ENCODE measurements at places on chromosomes 7 and 10.

- no peak for DNase-seq
These were observed 537.4 kb upstream of the PFKP start for GRCh38 chr10:2529945-2530344.

DNA sequence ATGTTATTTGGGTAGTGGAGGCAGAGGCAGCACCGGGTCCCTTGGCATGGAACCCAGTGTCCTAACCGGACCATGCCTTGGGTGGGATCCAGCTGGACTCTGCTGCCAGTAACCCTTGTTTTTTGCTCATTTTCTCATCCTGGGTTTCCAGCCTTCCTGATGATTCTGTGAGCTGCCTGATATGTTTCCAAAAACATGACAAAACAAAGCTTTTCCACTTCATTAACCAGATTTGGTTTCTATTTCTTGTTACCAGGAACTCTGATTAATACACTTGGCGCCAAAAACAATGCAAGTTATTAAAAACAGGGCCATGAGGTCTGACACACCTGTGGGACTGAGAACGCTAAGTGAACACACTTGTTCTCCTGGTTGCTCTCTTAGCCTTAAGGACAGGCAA is 32.8 kb upstream of the DLG5 start:
- DNase-seq, result no peak

DNA sequence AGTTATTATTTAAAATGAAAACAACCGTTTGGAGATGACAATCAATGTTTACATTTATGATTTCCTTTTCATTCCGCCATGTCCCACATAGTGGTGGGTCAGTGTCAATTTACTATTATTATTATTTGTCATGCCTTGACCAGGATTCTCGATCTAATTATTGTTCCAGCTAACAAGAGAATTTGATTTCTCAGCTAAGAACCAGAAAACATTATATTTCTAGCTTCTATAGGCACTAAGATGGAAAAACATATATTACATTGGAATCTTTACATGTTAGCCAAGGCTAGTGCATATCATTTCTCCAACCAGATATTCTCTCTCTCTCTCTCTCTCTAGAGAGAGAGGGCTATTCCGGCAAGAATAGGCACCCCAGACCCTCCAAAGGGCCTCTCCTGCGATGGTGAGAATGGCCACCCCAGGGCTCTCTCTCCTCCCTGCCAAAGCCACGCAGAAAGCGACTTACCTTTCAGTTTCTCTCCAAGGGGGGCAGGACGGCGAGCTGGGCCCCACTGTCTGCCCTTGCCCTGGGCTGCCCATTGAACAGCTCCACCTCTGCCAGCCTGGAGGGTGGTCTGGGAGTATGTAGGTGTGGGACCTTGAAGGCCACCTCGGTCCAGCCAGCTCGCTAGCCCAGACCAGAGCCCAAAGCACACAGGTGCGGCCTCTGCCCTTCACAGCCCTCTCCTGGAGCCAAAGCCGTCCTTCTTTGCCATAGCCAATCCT is 2.4 kb downstream of the HOXA3 start:
- no peak for DNase-seq

GRCh38 chr10:111875725-111876124 is 307.8 kb downstream of the GPAM start:
- no peak for DNase-seq

- DNase-seq, result no peak
These were observed 545.7 kb downstream of the LRMDA start for GRCh38 chr10:75977139-75977538.
